ENCODE measurements at places on chromosomes 7 and 10.
A peak's percentile ranks its signal among the peaks of the same experiment; 100 is the strongest.

- DNase-seq, result no peak
- no peaks in the 10 kb centered on the region for H3K36me3 ChIP-seq
- no peak overlapping the region for H3K27ac ChIP-seq
- H3K27me3 ChIP-seq, result no peaks in the 10 kb centered on the region
Observed at GRCh38 chr7:47614450-47614849, 32.5 kb upstream of the TNS3 start.

DNA sequence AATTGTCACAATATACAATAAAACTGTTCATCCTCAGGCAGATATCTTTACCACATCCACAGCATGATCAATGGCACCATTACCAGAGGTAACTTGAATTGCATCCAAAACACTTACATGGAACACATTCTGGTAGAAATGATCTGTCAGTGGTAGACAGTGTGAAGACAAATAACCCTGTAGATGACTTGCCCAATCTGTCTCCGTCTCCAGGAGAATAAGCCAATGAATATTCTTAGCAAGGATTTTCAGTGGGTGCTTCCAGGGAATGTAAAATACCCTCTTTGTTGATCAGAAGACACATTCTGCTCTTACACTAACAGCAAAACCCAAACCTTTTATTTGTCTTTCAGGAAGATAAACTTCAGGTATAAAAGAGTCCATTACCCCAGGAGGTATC is 43.8 kb downstream of the VWC2 start:
- H3K36me3 ChIP-seq, result no peaks in the 10 kb centered on the region
- no peak for DNase-seq
- no peak overlapping the region for H3K27ac ChIP-seq
- no peak overlapping the region for H3K4me3 ChIP-seq
- H3K4me1 ChIP-seq, result no peaks in the 10 kb centered on the region

DNA sequence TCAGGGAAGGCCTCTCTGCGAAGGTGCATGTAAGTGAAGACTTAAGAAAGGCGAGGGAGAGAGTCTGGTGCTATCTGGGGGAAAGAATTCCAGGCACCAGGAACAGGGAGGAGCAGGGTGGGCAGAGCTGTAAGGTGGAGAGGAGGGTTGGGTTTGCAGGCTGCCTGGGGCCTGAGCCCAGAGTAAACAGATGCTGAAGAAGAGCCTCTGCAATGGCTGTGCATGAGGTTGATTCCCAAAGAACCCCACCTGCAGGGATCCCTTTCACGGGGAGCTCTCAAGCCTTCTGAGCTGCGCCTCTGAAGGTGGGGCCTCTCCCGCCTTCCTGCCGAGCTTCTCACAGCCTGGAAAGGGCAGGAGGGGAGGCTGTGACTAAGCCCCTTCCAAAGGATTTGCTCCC is 115.1 kb downstream of the RNF216 start:
- H3K4me1 ChIP-seq, result peaks cover 29% of the 10 kb centered on the region
- DNase-seq, result no peak
- no peaks in the 10 kb centered on the region for H3K27me3 ChIP-seq
- H3K4me3 ChIP-seq, result no peak overlapping the region
- no peaks in the 10 kb centered on the region for H3K36me3 ChIP-seq
- H3K27ac ChIP-seq, result no peak overlapping the region

GRCh38 chr7:70857793-70858545 is 274.0 kb upstream of the GALNT17 start:
- H3K36me3 ChIP-seq, result no peaks in the 10 kb centered on the region
- no peaks in the 10 kb centered on the region for H3K4me1 ChIP-seq
- no peak for DNase-seq
- no peak overlapping the region for H3K4me3 ChIP-seq
- H3K27ac ChIP-seq, result no peak overlapping the region

- no peaks in the 10 kb centered on the region for H3K36me3 ChIP-seq
- H3K4me1 ChIP-seq, result no peaks in the 10 kb centered on the region
- H3K4me3 ChIP-seq, result no peak overlapping the region
- no peaks in the 10 kb centered on the region for H3K27me3 ChIP-seq
- no peak overlapping the region for H3K27ac ChIP-seq
Observed at GRCh38 chr10:131446171-131446570, 134.7 kb upstream of the TCERG1L start.

GRCh38 chr7:133434246-133434865 is 181.5 kb downstream of the EXOC4 start:
- no peaks in the 10 kb centered on the region for H3K36me3 ChIP-seq
- H3K27me3 ChIP-seq, result no peaks in the 10 kb centered on the region
- no peak overlapping the region for H3K4me3 ChIP-seq

DNA sequence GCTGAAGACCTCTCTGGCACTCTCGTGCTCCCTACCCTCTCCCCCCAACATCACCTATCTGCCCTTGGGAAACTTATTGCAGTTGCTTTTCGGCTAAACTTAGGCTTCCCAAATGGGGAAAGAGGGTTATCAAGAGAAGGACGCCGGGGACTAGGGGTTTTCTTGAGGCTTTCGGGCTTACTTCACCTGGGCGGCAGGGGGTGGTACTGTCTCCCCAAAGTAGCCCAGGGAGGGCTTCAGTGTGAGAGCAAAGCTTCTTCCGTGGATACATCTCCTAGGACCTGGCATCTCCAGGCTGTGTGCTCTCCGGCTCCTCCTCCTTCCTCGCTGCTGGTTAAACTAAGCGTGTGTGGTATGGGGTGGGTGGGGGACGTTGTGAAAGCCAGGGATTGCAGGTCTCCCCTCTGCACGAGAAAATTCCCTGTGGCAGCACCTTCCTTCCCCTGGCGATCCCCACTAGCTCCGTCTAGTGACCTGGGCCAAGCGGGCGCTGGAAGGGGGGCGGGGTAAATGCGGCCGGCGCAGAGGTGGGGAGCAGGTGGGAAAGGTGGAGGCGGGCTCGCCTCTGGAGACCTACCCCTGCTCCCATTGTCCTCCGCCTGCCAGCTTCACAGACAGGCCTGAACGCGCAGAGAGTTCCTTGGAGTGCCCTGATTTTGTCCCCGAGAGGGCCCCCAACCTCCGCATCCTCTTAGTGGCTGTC is 1.1 kb downstream of the PLXDC2 start:
- peaks cover 12% of the 10 kb centered on the region for H3K4me1 ChIP-seq
- DNase-seq, result no peak
- no peaks in the 10 kb centered on the region for H3K36me3 ChIP-seq

- no peak for DNase-seq
- no peak overlapping the region for H3K27ac ChIP-seq
- H3K4me3 ChIP-seq, result no peak overlapping the region
Observed at GRCh38 chr10:111129363-111129762, 52.5 kb downstream of the ADRA2A start.

- no peaks in the 10 kb centered on the region for H3K4me1 ChIP-seq
- H3K36me3 ChIP-seq, result no peaks in the 10 kb centered on the region
- H3K27me3 ChIP-seq, result peaks cover 2% of the 10 kb centered on the region
- DNase-seq, result no peak
Observed at GRCh38 chr10:100319707-100320402, 10.2 kb downstream of the PKD2L1 start.

- DNase-seq, result no peak
- no peak overlapping the region for H3K27ac ChIP-seq
- H3K4me1 ChIP-seq, result no peaks in the 10 kb centered on the region
Observed at GRCh38 chr7:20894806-20895205, 108.1 kb upstream of the SP8 start.

GRCh38 chr10:124704428-124705380 is 39.5 kb downstream of the FAM53B start:
- H3K36me3 ChIP-seq, result peaks cover 49% of the 10 kb centered on the region
- no peaks in the 10 kb centered on the region for H3K27me3 ChIP-seq
- no peak overlapping the region for H3K4me3 ChIP-seq
- DNase-seq, result no peak
- H3K4me1 ChIP-seq, result peaks cover 98% of the 10 kb centered on the region

DNA sequence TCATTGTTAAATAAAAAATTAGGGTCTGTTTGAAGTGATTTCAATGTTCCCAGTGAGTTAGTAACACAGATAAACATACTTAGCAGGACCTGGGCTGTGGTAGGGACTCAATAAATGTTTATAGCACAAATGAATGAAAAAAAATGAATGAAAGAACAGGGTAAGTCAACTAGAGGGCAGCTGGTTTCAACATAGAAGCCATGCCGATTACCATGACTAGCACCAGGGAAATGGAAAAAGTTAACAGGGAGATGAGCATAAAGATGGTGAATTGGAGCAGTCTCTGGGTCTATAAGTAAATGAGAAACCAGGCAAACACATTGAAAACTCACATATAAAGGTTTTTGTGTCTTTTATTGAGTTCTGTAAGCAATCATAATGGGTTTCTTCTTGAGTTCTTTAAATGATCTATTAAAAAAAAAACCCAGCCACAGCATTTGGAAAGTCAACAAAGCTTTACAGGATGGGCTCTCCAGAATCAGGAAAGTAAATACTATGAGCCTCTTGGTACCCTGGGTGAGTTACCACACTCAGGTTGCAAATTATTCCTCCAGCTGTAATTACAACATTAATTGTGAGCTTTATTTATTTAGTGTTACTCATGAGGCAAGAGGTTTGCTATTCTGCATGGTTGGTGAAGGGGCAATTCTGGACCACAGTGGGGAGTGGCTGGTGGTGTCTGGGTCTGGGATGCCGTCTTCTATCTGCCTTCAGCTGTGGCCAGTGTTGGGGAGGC is 46.1 kb upstream of the MTPN start:
- no peak overlapping the region for H3K27ac ChIP-seq
- no peaks in the 10 kb centered on the region for H3K27me3 ChIP-seq
- H3K36me3 ChIP-seq, result no peaks in the 10 kb centered on the region

DNA sequence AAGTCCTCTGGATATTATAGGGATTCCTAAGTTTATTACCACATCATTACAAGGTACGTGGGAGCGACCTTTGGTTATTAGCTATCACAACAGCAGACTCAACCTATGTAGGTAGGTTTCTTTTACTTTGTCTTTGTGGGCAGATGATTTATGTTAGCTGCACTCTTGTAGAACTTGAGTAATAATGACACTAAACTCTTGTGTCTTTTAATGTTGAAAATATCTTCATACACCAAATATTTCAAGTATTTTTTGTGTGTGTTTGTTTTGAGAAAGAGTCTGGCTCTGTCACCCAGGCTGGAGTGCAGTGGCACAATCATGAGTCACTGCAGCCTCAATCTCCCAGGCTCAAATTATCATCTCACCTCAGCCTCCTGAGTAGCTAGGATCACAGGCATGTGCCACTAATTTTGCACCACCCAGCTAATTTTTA is 19.2 kb upstream of the SUPV3L1 start:
- no peaks in the 10 kb centered on the region for H3K4me1 ChIP-seq
- H3K4me3 ChIP-seq, result no peak overlapping the region
- peaks cover 56% of the 10 kb centered on the region for H3K36me3 ChIP-seq
- H3K27me3 ChIP-seq, result no peaks in the 10 kb centered on the region
- no peak overlapping the region for H3K27ac ChIP-seq

DNA sequence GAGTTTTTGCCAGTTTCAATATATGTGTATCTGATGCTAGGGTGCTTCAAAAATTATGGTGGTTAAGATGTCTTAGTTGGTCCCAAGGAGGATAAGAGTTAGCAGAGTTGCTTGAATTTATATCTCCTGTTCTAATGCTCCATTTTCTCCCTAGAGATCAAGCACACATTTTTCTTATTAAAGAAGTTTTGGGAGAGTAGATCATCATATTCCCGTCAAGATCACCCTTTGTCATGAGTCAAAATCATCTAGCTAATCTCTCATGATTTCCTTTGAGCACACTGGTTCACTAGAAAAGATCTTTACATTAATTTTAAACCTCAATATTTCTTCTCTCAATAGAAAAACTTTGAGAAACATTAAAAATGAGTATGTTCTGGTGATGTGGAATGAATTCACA is 429.9 kb upstream of the SEMA3A start:
- DNase-seq, result no peak
- H3K27ac ChIP-seq, result no peak overlapping the region
- no peaks in the 10 kb centered on the region for H3K27me3 ChIP-seq
- H3K4me1 ChIP-seq, result no peaks in the 10 kb centered on the region
- no peak overlapping the region for H3K4me3 ChIP-seq

DNA sequence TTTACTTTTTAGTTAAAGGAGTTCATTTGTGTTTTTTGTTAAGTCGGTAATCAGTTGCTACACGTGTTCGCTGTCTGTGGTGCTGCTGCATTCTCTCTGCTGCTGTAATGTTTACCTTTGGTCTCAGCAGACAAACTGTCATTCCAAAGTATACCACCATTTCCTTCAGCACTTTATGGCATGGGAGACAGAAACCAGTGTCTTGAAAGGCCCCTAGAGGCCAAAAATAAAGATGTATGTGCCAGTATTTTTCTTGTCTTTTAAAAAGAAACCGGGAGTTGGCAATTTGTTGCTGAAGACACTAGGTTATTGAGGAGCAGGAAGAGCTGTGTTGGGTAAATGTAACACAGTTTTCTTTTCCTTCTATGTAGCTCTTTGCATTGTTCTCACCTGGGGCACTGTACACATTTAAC is 24.1 kb downstream of the ZNF92 start:
- no peak for DNase-seq
- H3K4me1 ChIP-seq, result peaks cover 4% of the 10 kb centered on the region
- no peak overlapping the region for H3K4me3 ChIP-seq
- H3K27me3 ChIP-seq, result no peaks in the 10 kb centered on the region
- H3K36me3 ChIP-seq, result peaks cover 22% of the 10 kb centered on the region
- no peak overlapping the region for H3K27ac ChIP-seq

GRCh38 chr7:79465551-79465950 is 12.1 kb upstream of the MAGI2 start:
- H3K27me3 ChIP-seq, result no peaks in the 10 kb centered on the region
- no peak overlapping the region for H3K4me3 ChIP-seq
- DNase-seq, result no peak
- no peak overlapping the region for H3K27ac ChIP-seq
- H3K36me3 ChIP-seq, result no peaks in the 10 kb centered on the region

- no peak overlapping the region for H3K4me3 ChIP-seq
- H3K36me3 ChIP-seq, result no peaks in the 10 kb centered on the region
- no peaks in the 10 kb centered on the region for H3K27me3 ChIP-seq
- DNase-seq, result no peak
- H3K4me1 ChIP-seq, result no peaks in the 10 kb centered on the region
Observed at GRCh38 chr7:125222596-125222995, 293.0 kb upstream of the POT1 start.

DNA sequence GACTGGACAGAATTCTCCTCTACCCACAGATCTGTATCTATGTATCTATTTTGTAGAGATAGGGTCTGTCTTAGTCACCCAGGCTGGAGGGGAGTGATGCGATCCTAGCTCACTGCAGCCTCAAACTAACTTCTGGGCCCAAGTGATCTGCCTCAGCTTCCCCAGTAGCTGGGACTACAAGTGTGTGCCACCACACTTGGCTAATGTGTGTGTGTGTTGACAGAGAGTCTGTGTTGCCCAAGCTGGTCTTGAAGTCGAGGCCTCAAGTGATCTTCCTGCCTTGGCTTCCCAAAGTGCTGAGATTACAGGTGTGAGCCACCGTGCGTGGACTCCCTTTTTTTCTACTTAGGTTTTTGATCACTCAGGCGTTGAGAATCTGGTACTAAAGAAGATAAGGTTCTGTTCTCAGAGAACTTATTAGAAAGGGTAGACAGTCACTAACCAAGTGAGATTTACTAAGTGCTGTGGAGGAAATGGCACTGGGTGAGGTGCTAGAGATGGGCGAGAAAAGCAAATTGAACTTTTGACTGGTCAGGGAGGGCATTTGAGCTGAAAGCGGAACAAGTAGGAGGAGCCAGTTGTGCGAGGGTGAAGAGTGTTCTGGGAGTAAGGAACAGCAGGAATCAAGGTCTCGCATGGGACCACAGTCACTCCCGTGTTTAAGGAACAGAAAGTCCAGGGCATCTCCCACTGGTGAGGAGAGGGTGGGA is 18.0 kb downstream of the NDUFB2 start:
- no peak for DNase-seq
- no peaks in the 10 kb centered on the region for H3K36me3 ChIP-seq
- no peaks in the 10 kb centered on the region for H3K27me3 ChIP-seq
- peak overlapping the region; percentile 75 for H3K27ac ChIP-seq
- no peak overlapping the region for H3K4me3 ChIP-seq

- H3K27ac ChIP-seq, result no peak overlapping the region
- H3K4me1 ChIP-seq, result no peaks in the 10 kb centered on the region
- peaks cover 5% of the 10 kb centered on the region for H3K27me3 ChIP-seq
- H3K4me3 ChIP-seq, result no peak overlapping the region
- DNase-seq, result no peak
- H3K36me3 ChIP-seq, result no peaks in the 10 kb centered on the region
Observed at GRCh38 chr10:72981028-72981881, 26.6 kb upstream of the PLA2G12B start.
